ENCODE measurements at places on chromosomes 16 and 17. TPM values are rescaled to one million over a fixed set of nuclear protein-coding genes. Genes with fewer than 3 reads are reported as not detected.
A peak's percentile ranks its signal among the peaks of the same experiment; 100 is the strongest.

HBQ1 gene
- total RNA-seq, result not detected

CD19 gene
- total RNA-seq, result not detected

CBFA2T3 gene
- 8.6 TPM for total RNA-seq

KCNH6 gene
- not detected for total RNA-seq

ANKRD40CL gene
- total RNA-seq, result not detected

NPW gene
- total RNA-seq, result not detected

PIK3R6 gene
- total RNA-seq, result 1.2 TPM

PLXDC1 gene
- total RNA-seq, result 12.2 TPM

KRT39 gene
- not detected for total RNA-seq

ABCC3 gene
- 0.88 TPM for total RNA-seq

CD68 gene
- total RNA-seq, result 25.5 TPM

KRTAP4-6 gene
- total RNA-seq, result not detected

SCARF1 gene
- 12.2 TPM for total RNA-seq

- H3K36me3 ChIP-seq, result peaks cover 2% of the 10 kb centered on the region
- no peak overlapping the region for H3K4me3 ChIP-seq
- no peaks in the 10 kb centered on the region for H3K27me3 ChIP-seq
- no peak for DNase-seq
Measured at GRCh38 chr16:85042606-85043005, 15.0 kb downstream of the KIAA0513 start.

DNA sequence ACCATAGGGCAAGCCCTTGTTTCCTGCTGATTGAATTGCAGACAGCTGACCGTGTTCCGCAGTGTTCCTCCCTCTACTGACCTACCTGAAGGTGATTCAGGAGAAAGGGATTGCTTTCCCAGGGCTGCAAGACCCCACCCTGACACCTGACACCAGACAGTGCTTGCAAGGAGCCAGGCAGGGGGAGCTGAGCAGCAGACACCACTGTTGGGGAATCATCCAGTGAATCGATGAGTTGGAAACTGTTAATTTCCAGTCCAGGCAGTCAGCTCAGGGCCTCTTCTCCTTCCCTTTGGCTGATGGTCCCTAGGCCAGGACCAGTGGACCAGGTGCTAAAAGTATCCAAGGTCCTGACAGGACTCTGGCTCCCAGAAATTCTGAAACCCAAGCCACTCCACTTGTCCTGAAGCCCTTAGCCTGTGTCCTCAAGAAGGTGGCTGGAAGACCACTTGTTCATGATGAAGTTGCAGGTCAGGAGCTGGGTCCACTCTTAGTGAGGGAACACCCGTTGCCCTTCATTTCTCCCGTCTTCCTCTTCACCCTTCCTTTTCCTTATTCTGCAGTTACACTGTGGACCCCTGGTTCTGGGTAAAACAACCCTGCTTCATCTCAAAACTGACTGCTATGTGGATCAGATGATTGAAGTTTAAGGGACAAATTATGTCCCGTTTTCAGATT, 9.5 kb upstream of the UNK start:
- H3K27ac ChIP-seq, result peak overlapping the region; percentile 97
- no peak for DNase-seq
- no peak overlapping the region for H3K4me3 ChIP-seq
- H3K27me3 ChIP-seq, result no peaks in the 10 kb centered on the region
- peaks cover 51% of the 10 kb centered on the region for H3K36me3 ChIP-seq

GRCh38 chr16:86625029-86625428, 46.7 kb downstream of the FOXL1 start:
- peaks cover 48% of the 10 kb centered on the region for H3K27me3 ChIP-seq
- no peaks in the 10 kb centered on the region for H3K4me1 ChIP-seq
- DNase-seq, result no peak
- no peak overlapping the region for H3K4me3 ChIP-seq
- H3K36me3 ChIP-seq, result no peaks in the 10 kb centered on the region
- H3K27ac ChIP-seq, result no peak overlapping the region

DNA sequence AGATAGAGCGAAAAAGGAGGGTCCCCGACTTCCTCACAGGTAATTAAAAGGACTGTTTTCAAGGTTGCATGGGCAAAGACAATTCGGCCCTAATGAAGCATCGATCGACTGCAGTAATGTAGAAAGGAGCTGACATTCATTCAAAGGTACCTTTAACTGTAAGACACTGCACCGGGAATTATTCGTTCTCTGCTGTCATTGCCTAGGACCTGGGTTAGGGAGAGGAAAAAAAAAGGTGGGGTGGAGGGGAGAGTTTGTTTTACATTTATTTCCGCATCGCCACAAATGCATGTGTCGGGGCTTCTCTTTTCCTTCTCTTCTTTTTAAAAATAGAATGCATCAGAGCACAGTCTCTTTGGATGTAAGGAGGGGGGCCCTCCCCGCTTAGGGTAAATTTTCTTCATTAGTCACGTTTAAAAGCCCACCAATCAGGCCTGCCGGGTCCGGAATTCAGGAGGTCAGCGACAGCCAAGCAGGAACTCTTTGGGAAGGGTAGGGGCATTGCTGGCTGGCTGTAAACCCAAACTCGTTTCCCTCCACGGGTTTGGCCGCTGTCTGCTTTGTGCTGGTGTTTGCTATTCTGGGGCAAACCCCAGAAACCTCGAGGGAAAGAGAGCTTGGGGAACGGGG, 496.2 kb upstream of the ZFHX3 start:
- H3K27me3 ChIP-seq, result peaks cover 69% of the 10 kb centered on the region
- no peak overlapping the region for H3K27ac ChIP-seq
- H3K4me3 ChIP-seq, result no peak overlapping the region
- no peaks in the 10 kb centered on the region for H3K36me3 ChIP-seq
- H3K4me1 ChIP-seq, result no peaks in the 10 kb centered on the region

GRCh38 chr16:51433599-51433998, 282.5 kb upstream of the SALL1 start:
- H3K36me3 ChIP-seq, result no peaks in the 10 kb centered on the region
- H3K4me1 ChIP-seq, result no peaks in the 10 kb centered on the region
- H3K27ac ChIP-seq, result no peak overlapping the region

DNA sequence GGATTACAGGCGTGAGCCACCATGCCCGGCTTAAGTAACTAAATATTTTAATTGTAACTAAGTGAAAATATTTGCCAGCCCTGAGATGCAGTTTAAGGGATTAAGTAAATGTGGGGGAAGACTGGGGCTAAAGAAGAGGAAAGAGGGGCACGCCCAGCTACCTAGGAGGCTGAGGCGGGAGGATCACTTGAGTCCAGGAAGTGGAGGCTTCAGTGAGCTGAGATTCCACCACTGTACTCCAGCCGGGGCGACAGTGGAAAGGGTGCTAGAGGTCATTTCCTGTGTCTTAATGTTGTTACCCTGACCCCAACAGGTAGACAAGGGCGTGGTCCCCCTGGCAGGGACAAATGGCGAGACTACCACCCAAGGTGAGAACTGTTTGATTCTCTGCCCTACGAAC, 2.8 kb downstream of the ALDOA start:
- H3K27me3 ChIP-seq, result no peaks in the 10 kb centered on the region
- DNase-seq, result no peak
- H3K36me3 ChIP-seq, result peaks cover 67% of the 10 kb centered on the region
- H3K4me3 ChIP-seq, result peak overlapping the region; percentile 93
- H3K4me1 ChIP-seq, result peaks cover 81% of the 10 kb centered on the region

DNA sequence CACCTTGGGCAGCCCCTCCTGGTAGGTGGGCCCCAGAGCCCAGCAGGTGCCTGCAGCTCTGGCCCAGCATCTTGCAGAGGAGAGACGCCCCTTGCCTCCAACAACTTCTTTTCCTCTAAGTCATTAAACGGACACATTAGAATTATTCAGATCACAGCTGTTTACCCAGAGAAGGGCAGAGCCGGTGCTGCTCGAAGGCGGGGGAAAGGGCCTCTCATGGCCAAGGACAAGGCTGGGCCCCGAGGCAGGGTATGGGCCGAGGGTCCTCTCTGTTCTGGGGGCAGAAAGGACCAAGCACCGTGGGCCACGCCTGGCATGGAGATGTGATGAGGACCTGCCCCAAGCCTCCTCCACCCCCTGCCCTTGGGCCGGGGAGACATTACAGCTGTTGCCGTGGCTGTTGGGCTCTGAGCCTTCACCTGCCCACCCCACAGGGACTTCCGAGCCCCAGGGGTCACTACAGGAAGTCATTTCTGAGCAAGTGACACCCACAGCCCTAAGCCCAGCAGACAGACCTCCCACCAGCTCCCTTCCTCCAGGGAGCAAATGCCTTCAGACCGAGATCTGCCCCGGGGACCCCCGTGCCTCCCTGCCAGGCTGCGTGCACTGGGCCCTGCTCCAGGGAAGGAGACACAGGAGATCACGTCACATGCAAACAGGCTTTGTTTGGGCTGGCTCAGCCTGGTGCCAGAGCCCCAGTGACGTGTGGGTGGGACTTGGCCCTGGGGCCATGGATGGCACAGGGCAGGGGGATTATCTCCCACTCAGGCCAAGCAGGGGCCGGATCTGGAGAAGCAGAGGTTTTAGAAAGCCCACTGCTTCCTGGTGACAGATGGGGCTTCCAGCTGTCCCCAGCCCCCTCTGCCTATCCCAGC, 699 bp upstream of the PVALEF start:
- H3K4me1 ChIP-seq, result peaks cover 31% of the 10 kb centered on the region
- H3K36me3 ChIP-seq, result no peaks in the 10 kb centered on the region
- no peak for DNase-seq
- peak overlapping the region; percentile 67 for H3K4me3 ChIP-seq

- peak overlapping the region; percentile 75 for H3K4me3 ChIP-seq
- no peaks in the 10 kb centered on the region for H3K27me3 ChIP-seq
- H3K36me3 ChIP-seq, result no peaks in the 10 kb centered on the region
Measured at GRCh38 chr16:30186782-30187555, 3.6 kb downstream of the CORO1A start.

- H3K4me1 ChIP-seq, result peaks cover 4% of the 10 kb centered on the region
- H3K4me3 ChIP-seq, result no peak overlapping the region
- H3K27me3 ChIP-seq, result peaks cover 41% of the 10 kb centered on the region
- no peaks in the 10 kb centered on the region for H3K36me3 ChIP-seq
- peak; percentile 4 for DNase-seq
Measured at GRCh38 chr16:88378401-88378800, 4.4 kb upstream of the ZNF469 start.

- no peak overlapping the region for H3K4me3 ChIP-seq
- H3K4me1 ChIP-seq, result peaks cover 14% of the 10 kb centered on the region
- no peak overlapping the region for H3K27ac ChIP-seq
- DNase-seq, result no peak
Measured at GRCh38 chr17:65780111-65780510, 218.7 kb upstream of the AXIN2 start.

DNA sequence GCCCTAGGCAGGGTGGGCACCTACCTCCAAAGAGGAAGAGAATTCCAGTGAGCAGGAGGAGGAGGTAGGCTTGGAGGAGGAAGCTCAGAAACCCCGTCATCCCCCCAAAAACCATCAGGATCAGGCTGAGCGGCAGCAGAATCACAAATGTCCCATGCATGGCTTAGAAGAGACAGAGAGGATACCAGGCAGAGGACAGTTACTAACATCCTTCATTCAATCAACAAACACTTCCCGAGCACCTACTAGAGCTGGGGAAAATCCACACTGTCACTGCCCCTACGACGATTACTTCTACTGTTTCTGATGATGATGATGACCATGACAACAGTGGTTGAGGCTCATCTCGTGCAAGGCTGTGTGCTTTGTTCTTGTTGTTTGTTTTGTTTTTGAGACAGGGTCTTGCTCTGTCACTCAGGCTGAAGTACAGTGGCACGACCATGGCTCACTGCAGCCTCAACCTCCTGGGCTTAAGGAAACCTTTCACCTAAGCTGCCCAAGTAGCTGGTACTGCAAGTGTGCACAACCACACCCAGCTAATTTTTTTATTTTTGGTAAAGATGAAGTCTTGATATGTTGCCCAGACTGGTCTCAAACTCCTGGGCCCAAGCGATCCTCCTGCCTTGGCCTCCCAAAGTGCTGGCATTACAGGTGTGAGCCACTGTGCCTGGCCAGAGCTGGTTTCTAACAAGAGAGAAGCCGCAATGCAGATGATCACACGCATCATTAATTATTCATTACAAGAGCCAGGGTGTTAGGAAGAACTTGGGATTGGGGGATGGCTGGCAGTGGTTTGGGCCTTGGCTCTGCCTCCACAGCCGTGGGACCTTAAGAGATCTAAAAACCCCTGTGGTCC, 18.0 kb downstream of the TMEM114 start:
- DNase-seq, result no peak
- peaks cover 19% of the 10 kb centered on the region for H3K4me1 ChIP-seq
- H3K4me3 ChIP-seq, result no peak overlapping the region
- H3K27me3 ChIP-seq, result peaks cover 82% of the 10 kb centered on the region
- no peak overlapping the region for H3K27ac ChIP-seq

DNA sequence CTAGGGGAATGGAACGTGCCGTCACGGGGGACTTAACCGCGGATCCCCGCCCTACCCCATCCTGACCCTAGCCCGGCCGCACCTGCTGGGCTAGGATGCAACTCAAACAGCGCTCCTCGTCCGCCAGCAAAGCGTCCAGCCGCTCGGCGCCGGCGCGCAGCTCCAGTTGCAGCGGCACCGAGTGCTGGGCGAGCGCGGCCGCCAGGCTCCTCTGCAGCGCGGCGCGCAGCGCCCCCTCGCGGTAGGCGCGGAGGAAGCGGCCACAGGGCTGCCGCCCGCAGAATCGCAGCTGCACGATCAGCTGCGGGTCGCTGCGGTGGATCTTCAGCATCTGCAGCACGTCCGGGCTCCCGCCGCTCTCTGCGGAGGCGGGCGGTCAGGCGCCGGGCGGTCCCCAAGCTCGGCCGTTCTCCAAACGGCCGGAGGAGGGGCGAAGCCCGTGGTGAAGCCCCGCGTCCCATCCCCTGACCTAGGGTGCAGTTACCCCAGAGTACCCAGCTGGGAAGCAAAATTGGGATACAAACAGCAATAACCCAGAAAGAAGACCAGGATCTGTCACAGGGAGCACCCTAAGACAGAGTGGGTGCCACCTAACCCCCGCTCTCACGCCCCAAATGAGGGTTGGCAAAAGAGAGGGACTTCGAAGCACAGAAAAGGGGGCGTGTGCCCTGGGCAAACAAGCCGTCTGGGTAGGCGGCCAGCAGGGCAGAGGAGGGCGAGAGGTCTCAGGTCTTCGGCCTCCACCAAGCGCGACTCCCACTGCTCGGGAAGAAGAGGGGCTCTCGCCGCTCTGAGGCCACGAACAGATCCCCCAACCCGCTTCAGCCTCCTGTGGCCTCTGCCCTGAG, 4.2 kb downstream of the TRADD start:
- peak overlapping the region; percentile 51 for H3K4me3 ChIP-seq
- H3K27ac ChIP-seq, result no peak overlapping the region
- H3K27me3 ChIP-seq, result peaks cover 4% of the 10 kb centered on the region
- DNase-seq, result peak; percentile 72
- no peaks in the 10 kb centered on the region for H3K36me3 ChIP-seq

Data from left ventricle myocardium inferior (tissue), 1 donor.